Suprapubic skin (tissue), 4 donors: ENCODE measurements at places on chromosomes 3 and 15. TPM values are rescaled to one million over a fixed set of nuclear protein-coding genes. Genes with fewer than 3 reads are reported as not detected.
A peak's percentile ranks its signal among the peaks of the same experiment; 100 is the strongest.

Gene CLDN18
- total RNA-seq: not detected

- H3K27ac ChIP-seq: peak overlapping the region; percentile 96
- H3K4me3 ChIP-seq: peak overlapping the region; percentile 83
- H3K36me3 ChIP-seq: no peaks in the 10 kb centered on the region
Measured at GRCh38 chr3:49470714-49471420, 800 bp downstream of the DAG1 start.

- no peaks in the 10 kb centered on the region for H3K4me1 ChIP-seq
- H3K4me3 ChIP-seq: no peak overlapping the region
Measured at GRCh38 chr15:94414916-94415315, 183.6 kb downstream of the MCTP2 start.

Gene MASP1
- total RNA-seq: 1.0 TPM

DNA sequence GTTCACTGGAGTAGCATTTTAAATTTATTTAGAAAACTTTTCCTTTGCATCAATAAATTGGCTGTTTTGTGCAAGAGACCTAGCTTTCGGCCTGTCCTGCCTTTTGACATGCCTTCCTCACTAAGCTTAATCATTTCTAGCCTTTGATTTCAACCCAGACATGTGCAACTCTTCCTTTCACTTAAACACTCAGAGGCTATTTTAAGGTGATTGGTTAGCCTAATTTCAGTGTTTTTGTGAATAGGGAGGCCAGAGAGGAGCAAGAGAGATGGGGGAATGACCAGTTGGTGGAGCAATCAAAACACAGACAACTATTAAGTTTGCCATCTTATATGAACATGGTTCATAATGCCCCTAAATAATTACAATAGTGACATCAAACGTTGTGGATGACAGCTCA is 333.4 kb downstream of the SLC9A9 start:
- no peak overlapping the region for H3K4me3 ChIP-seq
- no peak for DNase-seq
- H3K4me1 ChIP-seq: no peaks in the 10 kb centered on the region
- H3K27ac ChIP-seq: no peak overlapping the region
- H3K36me3 ChIP-seq: no peaks in the 10 kb centered on the region
- H3K27me3 ChIP-seq: no peaks in the 10 kb centered on the region

Gene GCNT3
- total RNA-seq: 0.13 TPM

- H3K36me3 ChIP-seq: no peaks in the 10 kb centered on the region
- peaks cover 22% of the 10 kb centered on the region for H3K4me1 ChIP-seq
- no peak overlapping the region for H3K4me3 ChIP-seq
- no peak for DNase-seq
- no peaks in the 10 kb centered on the region for H3K27me3 ChIP-seq
Measured at GRCh38 chr15:77528290-77528967, 104.3 kb downstream of the LINGO1 start.

- H3K4me3 ChIP-seq: no peak overlapping the region
- no peaks in the 10 kb centered on the region for H3K4me1 ChIP-seq
- DNase-seq: no peak
- no peaks in the 10 kb centered on the region for H3K27me3 ChIP-seq
- no peak overlapping the region for H3K27ac ChIP-seq
- H3K36me3 ChIP-seq: no peaks in the 10 kb centered on the region
Measured at GRCh38 chr3:162143180-162143579, 646.6 kb downstream of the OTOL1 start.

- H3K4me1 ChIP-seq: no peaks in the 10 kb centered on the region
- H3K4me3 ChIP-seq: no peak overlapping the region
- H3K27ac ChIP-seq: no peak overlapping the region
- no peaks in the 10 kb centered on the region for H3K36me3 ChIP-seq
- H3K27me3 ChIP-seq: no peaks in the 10 kb centered on the region
Measured at GRCh38 chr3:152480282-152480953, 211.7 kb downstream of the MBNL1 start.

DNA sequence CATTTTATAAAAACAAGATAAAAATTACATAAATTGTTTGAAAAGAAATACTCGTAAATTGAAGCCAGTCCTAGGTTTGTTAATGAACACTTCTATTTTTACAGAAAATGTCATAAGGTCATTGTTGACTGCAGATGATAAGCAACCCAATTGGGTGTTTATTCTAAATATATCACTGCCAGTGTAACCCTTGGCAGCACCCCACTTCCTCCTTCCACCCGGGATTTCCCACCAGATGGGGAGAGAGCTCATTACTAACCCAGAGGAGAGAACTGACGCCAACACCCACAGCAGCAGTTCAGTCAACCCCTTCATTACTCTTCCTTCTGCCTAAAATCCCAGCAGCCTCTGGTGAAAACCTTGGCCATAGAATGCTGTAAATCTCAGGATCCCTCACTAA is 307.6 kb downstream of the GAP43 start:
- H3K4me3 ChIP-seq: no peak overlapping the region
- no peaks in the 10 kb centered on the region for H3K4me1 ChIP-seq
- H3K36me3 ChIP-seq: no peaks in the 10 kb centered on the region
- H3K27ac ChIP-seq: no peak overlapping the region
- no peaks in the 10 kb centered on the region for H3K27me3 ChIP-seq

DNA sequence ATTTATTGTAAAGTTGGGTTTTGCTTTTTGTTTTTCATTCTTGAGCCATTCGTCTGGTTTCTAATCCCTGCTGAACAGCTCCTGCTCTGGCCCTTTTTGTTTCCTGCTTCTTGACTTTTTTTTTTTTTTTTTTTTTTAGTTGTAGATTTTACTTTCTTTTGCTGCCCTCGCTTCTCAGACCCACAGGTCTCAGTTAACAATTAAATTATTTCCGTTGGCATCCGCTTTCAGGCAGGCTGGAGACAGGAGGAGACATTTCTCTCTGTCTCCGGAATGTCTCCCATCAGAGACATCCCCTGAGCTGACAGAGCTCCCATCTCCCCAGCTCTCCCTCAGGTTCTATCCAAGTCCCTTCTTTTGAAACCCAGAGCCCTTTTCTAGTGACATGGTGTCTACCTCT is 68.6 kb downstream of the SLC6A6 start:
- no peak overlapping the region for H3K27ac ChIP-seq
- H3K4me3 ChIP-seq: no peak overlapping the region
- no peaks in the 10 kb centered on the region for H3K27me3 ChIP-seq

Gene CPNE9
- total RNA-seq: 3.4 TPM

DNA sequence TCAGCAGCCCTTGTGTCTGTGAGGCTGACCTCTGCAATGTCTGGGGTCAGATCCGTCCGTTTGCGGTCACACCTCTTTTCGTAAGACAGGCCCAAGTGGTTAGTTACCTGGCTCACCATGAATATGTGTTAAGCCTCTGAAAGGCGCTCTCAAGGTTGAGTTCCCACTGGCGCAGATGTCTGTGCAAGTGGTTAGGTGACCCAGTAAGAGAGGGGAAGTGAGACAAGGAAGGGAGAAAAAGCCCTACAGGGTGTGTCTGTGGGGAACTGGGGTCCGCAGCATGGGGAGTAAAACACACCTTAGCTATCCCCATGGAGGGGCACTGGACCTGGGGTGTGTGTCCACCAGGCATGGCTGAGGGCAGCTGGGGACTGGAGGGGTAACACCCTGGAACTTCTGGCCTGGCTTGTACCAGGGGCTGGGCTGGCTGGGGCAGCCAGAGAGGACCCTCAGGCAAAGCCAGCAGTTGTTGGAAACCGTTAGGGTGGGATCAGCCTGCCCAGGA is 391.6 kb upstream of the PROK2 start:
- no peaks in the 10 kb centered on the region for H3K27me3 ChIP-seq
- H3K27ac ChIP-seq: peak overlapping the region; percentile 18
- H3K4me1 ChIP-seq: peaks cover 49% of the 10 kb centered on the region
- no peak for DNase-seq

Gene ACTC1
- 1.1 TPM for total RNA-seq

Gene SPINK8
- total RNA-seq: not detected

- H3K27ac ChIP-seq: no peak overlapping the region
- no peaks in the 10 kb centered on the region for H3K27me3 ChIP-seq
- no peak overlapping the region for H3K4me3 ChIP-seq
- H3K36me3 ChIP-seq: no peaks in the 10 kb centered on the region
- H3K4me1 ChIP-seq: no peaks in the 10 kb centered on the region
Measured at GRCh38 chr3:26668171-26668570, 45.6 kb downstream of the LRRC3B start.

DNA sequence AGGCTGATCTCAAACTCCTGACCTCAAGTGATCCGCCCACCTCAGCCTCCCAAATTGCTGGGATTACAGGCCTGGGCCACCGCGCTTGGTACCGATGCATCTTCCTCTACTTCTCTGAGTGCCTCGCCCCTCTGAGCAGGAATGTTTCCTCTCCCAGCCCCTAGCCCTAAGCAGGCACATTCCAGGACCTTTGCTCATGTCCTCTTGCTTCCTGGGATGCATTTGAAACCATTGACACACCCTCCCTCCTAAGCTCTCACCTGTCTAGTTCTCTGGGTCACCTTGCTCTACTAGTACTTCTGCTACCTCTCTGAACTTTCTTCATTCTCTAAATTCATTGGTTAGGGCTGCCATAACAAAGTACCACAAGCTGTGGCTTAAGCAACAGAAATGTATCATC is 17.9 kb upstream of the UACA start:
- no peak overlapping the region for H3K4me3 ChIP-seq
- no peaks in the 10 kb centered on the region for H3K4me1 ChIP-seq
- no peaks in the 10 kb centered on the region for H3K36me3 ChIP-seq
- no peak overlapping the region for H3K27ac ChIP-seq

- no peak overlapping the region for H3K4me3 ChIP-seq
- no peaks in the 10 kb centered on the region for H3K4me1 ChIP-seq
- H3K27me3 ChIP-seq: no peaks in the 10 kb centered on the region
Measured at GRCh38 chr3:61358364-61358763, 107.1 kb upstream of the FHIT start.

GRCh38 chr3:118533676-118534075 is 501.0 kb downstream of the IGSF11 start:
- no peak for DNase-seq
- H3K27me3 ChIP-seq: no peaks in the 10 kb centered on the region
- H3K4me3 ChIP-seq: no peak overlapping the region
- no peak overlapping the region for H3K27ac ChIP-seq
- H3K36me3 ChIP-seq: no peaks in the 10 kb centered on the region

Gene ARNT2
- 5.1 TPM for total RNA-seq

DNA sequence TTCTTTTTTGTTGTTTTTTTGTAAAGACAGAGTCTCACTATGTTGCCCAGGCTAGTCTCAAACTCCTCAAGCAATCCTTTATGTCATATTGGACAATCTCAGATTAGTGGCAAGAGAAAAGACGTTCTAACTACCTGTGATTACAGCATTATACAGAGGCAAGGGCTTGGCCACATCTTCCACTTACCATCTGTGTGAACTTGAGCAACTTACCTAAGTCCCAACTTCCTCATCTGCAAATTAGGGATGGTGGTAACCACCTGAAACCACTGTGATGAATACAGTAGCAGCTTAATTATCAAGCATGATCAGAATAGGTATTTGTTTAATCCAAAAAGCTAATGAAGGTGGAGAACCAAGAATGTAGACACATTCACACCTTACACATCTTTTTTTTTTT is 16.1 kb downstream of the LRRC2 start:
- H3K4me3 ChIP-seq: no peak overlapping the region
- H3K27me3 ChIP-seq: no peaks in the 10 kb centered on the region
- H3K36me3 ChIP-seq: no peaks in the 10 kb centered on the region
- H3K4me1 ChIP-seq: no peaks in the 10 kb centered on the region
- no peak overlapping the region for H3K27ac ChIP-seq
- DNase-seq: no peak

DNA sequence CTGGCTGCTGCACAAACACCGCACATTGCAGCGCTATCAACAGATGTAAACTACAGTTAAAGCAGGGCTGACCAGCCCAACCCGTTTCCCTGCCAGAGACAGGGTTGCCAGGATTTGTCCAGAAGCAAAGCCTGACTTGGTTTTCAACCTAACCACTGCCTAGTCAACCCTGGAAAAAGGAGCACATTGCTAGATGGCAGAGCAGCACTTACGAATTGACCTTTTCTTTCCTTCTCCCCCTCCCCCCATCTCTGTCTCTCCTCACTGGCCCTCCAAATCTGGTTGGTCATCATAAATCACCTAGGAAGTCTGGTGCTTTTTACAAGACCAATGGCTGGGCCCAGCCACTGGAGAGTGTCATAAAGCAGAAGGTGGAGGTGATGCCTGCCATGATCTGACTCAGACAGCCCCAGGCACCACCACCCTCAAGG is 51.3 kb downstream of the ABCC5 start:
- no peak for DNase-seq
- H3K27me3 ChIP-seq: no peaks in the 10 kb centered on the region
- H3K27ac ChIP-seq: no peak overlapping the region
- H3K36me3 ChIP-seq: peaks cover 62% of the 10 kb centered on the region
- H3K4me3 ChIP-seq: no peak overlapping the region

DNA sequence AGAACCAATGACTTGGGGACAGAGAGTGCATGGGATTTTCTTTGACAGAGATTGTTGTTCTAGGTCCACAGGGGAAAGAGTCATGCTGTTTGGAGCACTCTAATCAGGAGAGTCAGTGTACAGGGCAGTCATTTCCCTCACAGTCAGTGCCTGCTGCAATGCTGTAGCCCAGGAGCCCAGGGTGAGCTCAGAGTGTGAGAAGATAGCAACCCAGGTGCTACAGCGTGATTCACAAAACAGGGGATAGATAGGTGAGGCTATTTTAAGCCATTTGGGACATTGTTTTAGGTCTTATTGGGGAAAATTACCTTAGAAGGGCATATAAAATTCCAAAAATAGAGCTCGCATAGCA is 37.3 kb downstream of the LNP1 start:
- H3K36me3 ChIP-seq: no peaks in the 10 kb centered on the region
- no peaks in the 10 kb centered on the region for H3K27me3 ChIP-seq
- no peak overlapping the region for H3K4me3 ChIP-seq
- H3K27ac ChIP-seq: no peak overlapping the region

- peaks cover 9% of the 10 kb centered on the region for H3K4me1 ChIP-seq
- H3K27ac ChIP-seq: no peak overlapping the region
- DNase-seq: no peak
- no peaks in the 10 kb centered on the region for H3K36me3 ChIP-seq
Measured at GRCh38 chr3:185750702-185751101, 74.1 kb downstream of the IGF2BP2 start.

DNA sequence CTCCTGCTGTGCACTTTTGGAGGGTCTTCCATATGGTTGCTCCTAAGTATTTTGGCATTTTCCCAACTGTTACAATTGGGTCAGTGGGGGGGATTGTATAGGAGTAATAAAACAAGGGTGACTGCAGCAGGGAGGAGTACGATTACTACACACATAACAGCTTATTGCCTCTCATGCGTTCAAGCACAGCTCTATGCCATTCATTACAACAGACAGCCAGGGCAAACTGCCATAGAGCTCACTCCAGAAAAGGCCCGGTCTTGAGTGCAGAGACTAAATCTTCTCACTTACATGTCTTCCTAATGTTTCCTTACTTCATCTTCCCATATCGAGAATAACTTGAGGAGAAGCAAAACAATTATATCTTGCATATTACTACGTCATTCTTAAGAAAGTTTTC is 1.4 kb upstream of the CHMP2B start:
- peaks cover 37% of the 10 kb centered on the region for H3K4me1 ChIP-seq
- H3K27ac ChIP-seq: no peak overlapping the region
- no peak overlapping the region for H3K4me3 ChIP-seq
- H3K27me3 ChIP-seq: peaks cover under 1% of the 10 kb centered on the region
- H3K36me3 ChIP-seq: no peaks in the 10 kb centered on the region

Gene GASK1A
- 2.4 TPM for total RNA-seq

DNA sequence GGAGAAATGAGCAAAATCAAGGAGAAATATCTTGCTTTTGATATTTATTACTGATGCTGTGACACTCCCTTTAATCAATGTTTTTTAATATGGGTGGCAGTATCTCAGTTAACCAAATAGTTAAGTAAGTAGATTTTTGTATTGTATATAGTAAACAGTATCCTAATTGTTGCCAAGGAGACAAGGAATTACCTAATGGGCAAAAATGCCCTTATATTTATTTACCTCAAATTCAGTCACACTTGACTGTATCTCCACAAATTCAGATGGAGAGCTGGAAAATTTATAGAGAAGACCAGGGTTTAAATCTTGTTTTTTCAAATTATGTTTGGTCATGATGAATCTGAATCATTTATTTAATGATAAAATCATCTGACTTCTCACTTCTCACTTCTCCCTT is 3.6 kb upstream of the CHD2 start:
- H3K27ac ChIP-seq: no peak overlapping the region
- H3K27me3 ChIP-seq: no peaks in the 10 kb centered on the region
- peaks cover 44% of the 10 kb centered on the region for H3K36me3 ChIP-seq
- H3K4me3 ChIP-seq: no peak overlapping the region
